ENCODE measurements at places on chromosomes 2 and 18. TPM values are rescaled to one million over a fixed set of nuclear protein-coding genes. Genes with fewer than 3 reads are reported as not detected.

Gene AQP12B
- not detected for total RNA-seq

Gene FBLN7
- 0.27 TPM for total RNA-seq

Gene PFN4
- total RNA-seq = 0.64 TPM

Gene UGT1A1
- total RNA-seq = 26.7 TPM

Gene HOXD12
- not detected for total RNA-seq

Gene C2orf92
- 8.4 TPM for total RNA-seq

Gene RAB12
- 49.5 TPM for total RNA-seq

Gene SFT2D3
- 9.3 TPM for total RNA-seq

Gene SPC25
- total RNA-seq = 77.0 TPM

Gene DRC1
- not detected for total RNA-seq

Gene SCYGR8
- not detected for total RNA-seq

Gene MYCN
- 5.5 TPM for total RNA-seq

Gene TEKT4
- not detected for total RNA-seq

Gene NPHP1
- 7.3 TPM for total RNA-seq

Gene SERPINB11
- not detected for total RNA-seq

Gene PTMA
- 1,239 TPM for total RNA-seq

Gene FSIP2
- 0.27 TPM for total RNA-seq

Gene GRP
- not detected for total RNA-seq

Gene CNDP1
- total RNA-seq = not detected

Gene PUS10
- total RNA-seq = 8.0 TPM

Gene ZBTB7C
- total RNA-seq = not detected

Gene RAB27B
- 38.3 TPM for total RNA-seq

Gene TIA1
- 130 TPM for total RNA-seq

Gene POTEC
- not detected for total RNA-seq

Gene NRBP1
- 60.5 TPM for total RNA-seq

All from Calu3 (cell line).